ENCODE measurements at places on chromosomes 12 and 14.

- no peak for DNase-seq
Measured at GRCh38 chr14:92944976-92945375, 22.0 kb downstream of the CHGA start.

GRCh38 chr14:37253905-37254304, 56.2 kb downstream of the MIPOL1 start:
- peak; percentile 65 for DNase-seq

GRCh38 chr12:38783304-38783703, 122.1 kb downstream of the CPNE8 start:
- DNase-seq = no peak

- no peak for DNase-seq
Measured at GRCh38 chr12:22321638-22322037, 12.9 kb downstream of the ST8SIA1 start.

DNA sequence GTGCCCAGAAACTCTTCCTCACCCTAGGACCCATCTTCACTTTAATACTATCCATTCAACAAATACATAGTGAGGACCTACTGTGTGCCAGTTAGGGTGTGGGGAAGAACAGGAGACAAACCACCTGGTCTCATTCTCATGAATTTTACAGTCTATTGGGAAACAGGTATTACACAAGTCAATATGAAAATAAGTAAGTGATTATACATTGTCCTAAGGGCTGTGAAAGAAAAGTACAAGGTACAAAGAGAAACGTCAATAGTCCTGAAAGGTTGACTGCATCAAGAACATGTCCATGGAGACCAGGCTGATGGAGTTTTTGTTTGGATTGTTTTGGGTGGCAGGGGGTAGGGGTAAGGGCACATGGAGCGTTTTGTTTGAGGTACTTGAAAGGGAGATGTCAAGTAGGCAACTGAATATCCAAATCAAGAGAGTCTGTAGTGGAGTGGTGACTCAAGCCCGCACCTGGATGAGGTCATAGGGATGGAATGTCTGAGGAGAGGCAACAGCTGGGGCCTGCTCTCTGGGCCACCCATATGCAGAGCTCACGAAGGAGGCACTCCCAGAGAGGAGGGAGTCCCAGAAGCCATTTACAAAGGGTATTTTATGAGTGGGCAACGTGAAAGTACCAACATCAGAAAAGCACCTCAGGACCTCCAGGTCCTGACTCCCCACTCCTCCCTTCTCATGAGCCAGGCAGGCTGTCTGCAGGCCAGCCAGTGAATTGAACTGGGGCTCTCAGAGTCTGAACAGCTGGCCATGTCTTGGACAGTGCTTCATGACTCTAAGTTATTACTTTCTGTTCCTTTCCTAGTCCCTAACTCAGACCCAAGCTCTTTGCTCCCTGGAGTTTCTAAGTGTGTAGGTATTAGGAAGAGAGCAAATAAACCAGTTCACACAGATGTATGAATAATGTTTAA, 272.0 kb downstream of the ZFP36L1 start:
- DNase-seq = no peak

DNA sequence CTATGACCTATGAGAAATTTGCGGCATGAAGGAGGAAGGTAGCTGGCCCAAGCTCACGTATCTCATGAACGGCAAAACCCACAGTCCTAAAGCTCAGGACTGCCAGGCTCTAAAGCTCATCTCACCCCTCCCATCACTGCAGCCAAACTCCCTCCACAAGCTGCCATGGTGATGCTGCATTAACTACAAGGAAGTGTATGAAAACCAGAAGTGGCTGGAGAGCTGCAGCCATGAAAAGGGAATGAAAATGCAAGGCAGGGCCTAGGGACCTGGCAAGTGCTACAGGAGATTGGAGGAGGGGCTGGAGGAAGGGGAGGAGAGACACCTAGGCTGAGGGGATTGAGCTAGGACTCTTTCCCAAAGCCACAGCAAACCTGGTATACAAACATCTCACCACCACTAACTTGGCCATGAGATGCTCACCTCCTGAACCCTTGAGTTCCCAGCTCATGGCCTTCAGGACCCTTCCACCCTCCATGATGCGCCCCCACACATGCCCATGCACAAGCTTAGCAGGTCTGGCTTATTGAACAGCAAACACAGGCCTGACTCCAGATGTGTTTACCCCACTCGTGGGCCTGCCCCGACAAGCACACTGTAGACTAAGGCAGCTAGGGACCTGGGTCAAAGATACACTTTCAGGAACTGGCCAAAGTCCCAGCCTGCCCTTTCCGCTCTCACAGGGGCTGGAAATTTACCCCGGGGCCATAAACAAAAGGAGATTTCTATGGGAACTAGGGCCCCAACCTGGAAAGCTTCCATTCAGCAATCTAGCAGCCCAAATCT, 42.0 kb downstream of the LTBP2 start:
- no peak for DNase-seq

GRCh38 chr14:64187331-64187730, 106.8 kb downstream of the ESR2 start:
- DNase-seq = no peak

- no peak for DNase-seq
Measured at GRCh38 chr14:33026850-33027430, 88.3 kb downstream of the NPAS3 start.

All from RKO (cell line).